ENCODE measurements at places on chromosomes 7 and 10.

GRCh38 chr7:74485611-74486010 is 31.9 kb downstream of the GTF2IRD1 start:
- DNase-seq: no peak

GRCh38 chr10:29982997-29983648 is 76.3 kb downstream of the JCAD start:
- no peak for DNase-seq

GRCh38 chr10:112945811-112946210 is 4.2 kb upstream of the TCF7L2 start:
- no peak for DNase-seq

DNA sequence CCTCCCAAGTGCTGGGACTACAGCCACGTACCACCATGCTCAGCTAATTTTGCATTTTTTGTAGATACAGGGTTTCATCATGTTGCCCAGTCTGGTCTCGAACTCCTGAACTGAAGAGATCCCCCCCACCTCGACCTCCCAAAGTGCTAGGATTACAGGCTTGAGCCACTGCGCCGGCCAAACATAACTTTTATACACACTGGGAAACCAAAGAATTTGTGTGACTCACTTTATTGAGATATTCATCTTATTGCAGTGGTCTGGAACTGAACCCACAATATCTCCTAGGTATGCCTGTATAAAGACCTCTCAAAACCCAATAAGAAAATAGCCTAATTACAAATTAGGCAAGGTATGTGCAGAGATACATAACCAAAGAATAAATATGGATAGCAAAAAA is 182.6 kb upstream of the FEZF1 start:
- no peak for DNase-seq

GRCh38 chr7:106503626-106504025 is 157.3 kb downstream of the CCDC71L start:
- no peak for DNase-seq

DNA sequence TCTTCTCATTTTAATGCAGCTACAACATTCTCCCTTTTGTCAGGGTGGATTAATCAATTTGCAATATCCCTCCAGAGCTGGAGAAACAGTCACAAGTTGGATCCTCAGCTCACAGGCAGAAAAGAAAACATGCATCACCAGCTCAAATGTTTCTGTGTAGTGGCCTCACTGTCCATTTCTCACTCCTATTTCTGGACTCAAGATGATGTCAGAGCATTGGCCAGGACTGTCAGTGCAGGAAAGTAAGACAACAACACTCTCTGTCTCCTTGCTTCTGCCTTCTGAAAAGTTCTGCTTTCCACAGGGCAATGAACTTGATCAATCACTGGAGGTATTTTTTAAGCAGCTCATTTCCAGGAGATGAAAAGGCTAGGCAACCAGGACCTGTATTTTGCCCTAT is 8.2 kb upstream of the SVIL start:
- DNase-seq: no peak

DNA sequence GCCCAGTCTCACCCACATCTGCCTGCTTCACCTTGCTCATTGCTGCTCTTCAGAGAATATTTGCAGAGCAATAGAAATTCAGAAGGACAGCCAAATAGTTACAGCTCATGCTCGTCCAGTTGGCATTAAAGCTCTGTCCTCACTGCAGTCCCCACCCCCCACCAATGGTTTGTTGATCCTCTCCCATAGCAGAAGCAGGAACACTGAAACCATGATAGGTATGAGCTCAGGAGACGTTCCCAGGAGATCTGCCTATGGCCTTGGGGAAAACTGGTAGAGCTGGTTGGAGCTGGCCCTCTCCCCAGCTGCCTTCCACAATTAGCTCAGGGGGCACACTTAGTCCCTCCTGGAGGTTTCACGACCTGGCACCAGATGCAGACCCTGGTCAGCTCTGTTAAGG is 68.6 kb upstream of the KMT2C start:
- no peak for DNase-seq

- no peak for DNase-seq
These were observed 58.6 kb upstream of the MKRN1 start for GRCh38 chr7:140537750-140538482.

GRCh38 chr7:91151916-91152315 is 112.3 kb upstream of the FZD1 start:
- DNase-seq: no peak

DNA sequence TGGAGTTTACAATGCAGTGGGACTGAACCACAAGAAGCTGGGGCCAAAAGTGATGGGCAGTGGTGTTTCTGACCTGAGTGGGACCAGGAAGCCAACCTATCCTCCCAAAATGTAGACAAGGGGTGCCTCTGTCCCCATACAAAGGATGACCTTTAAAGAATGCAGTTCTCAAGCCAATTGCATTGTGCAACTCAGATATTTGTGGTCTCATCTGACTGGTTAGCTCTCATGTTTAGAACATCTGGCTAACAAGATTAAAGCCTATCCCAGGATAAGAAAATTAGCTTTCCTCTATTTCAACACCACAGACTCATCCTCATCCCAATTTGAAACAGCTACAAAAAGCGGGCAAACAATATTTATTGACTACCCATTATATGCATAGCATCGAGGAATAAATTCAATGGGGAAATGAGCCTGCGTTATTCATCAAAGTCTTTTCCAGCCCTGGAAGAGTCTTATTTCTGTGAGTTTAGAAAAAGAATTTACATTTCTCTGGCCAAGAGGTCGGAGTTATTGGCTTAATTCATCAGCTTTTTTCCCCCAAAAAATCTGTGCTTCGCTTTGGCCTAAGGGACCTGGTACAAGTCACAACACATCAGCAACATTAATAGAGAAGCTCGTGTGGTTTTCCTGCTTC is 26.7 kb downstream of the ELMO1 start:
- no peak for DNase-seq

DNA sequence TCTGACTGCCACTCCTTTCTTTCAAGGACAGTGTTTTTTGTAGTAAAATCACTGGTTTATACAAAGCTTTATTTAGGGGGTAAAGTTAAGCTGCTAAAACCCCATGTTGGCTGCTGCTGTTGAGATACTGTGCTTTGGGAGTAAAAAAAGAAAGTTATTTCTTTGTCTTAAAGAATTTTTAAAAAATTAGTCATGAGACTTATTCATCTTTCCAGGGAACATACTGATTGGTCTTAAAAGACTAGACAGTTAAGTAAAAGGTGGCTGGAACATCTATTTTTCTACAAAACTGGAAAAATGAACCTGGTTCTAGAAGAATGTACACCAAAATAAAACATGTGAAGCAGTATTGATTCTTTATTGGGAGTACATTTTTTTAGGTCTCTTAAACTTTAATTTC is 20.6 kb downstream of the BBIP1 start:
- DNase-seq: no peak

- DNase-seq: no peak
These were observed 32.3 kb upstream of the DGKB start for GRCh38 chr7:14934839-14935238.

DNA sequence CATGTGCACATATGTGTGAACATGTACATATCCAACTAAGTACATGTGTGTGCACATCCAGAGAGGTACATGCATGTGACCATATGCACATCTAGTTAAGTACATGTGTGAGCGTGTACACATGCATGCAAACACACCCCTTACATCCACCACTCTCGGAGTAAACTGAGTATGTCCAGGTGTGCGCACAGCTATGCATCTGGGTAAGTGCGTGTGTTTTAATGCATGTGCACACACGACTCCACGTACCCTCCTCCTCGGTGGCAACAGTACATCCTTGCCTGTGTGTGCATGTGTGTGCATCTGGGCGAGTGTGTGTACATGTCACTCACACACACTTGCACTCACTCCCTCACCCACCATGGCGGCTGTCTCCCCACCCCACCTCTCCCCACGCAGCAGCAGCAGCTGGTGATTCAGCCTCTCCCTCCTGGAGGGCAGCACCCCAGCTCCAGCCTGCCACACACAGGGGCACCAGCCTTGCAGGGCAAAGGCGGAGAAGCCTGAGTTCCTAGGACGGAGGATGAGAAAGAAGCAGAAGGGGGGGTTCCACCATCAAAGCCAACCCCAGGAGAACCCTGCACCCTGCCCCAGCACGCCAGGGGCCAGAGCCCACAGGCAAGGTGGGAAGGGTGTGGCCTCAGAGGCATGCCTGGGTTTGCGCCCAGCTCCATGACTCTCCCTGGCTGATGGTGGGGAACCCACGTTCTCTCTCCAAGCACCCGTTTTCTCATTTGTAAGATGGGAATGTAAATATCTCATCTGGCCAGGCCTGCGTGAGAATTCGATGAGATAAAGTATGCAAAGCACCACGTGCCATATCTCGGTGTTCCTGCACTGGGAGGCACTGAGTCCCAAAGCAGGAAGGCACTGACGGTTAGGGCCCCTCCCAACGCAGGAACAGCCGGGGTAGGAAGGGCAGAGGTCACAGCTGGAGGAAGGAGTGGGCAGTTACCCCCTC is 27.7 kb upstream of the DNAAF5 start:
- no peak for DNase-seq

DNA sequence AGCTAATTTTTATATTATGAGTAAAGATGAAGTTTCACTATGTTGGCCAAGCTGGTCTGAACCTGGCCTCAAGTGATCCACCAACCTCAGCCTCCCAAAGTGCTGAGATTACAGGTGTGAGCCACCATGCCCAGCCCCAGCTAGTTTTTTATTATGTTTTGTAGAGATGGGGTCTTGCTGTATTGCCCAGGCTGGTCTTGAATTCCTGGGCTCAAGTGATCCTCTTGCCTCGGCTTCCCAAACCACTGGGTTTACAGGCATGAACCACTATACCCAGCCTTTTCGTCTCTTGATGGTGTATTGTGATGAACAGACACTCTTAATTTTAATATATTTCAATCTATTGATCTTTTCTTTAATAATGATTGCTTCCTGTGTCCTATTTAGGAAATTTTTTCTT is 17.7 kb downstream of the RAB19 start:
- no peak for DNase-seq

DNA sequence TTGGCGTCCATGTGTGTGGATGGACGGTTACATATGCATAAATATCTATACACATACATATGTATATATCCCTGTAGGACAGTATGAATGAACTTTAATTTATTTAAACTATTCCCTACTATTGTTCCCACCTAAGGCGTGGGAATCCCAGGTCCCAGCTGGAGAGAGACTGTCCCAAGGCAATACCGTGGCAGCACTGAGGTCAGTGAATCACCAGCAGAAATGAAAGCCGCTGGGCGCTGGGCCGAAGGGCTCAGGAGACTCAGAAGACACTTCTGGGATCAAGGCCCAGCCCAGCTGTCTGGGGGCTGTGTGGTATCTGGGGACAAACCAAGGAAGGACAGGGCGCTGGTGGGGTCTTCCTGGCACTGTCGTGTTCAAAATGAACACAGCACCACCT is 49.6 kb upstream of the MYL10 start:
- no peak for DNase-seq

GRCh38 chr7:102409340-102409739 is 13.2 kb downstream of the PRKRIP1 start:
- DNase-seq: no peak

GRCh38 chr7:6376820-6377219 is 70.9 kb downstream of the DAGLB start:
- DNase-seq: no peak

GRCh38 chr7:83861-84632 is 108.3 kb upstream of the FAM20C start:
- DNase-seq: no peak

All from activated CD4-positive, alpha-beta memory T cell treated with anti-CD3 and anti-CD28 coated beads, Interleukin-2, amount 10 ng/mL, durations not matched to agents 7 days and 5 days (primary cell).